ENCODE measurements at places on chromosomes 2 and 18.

- peak; percentile 95 for DNase-seq
These were observed 93.0 kb downstream of the COL6A3 start for GRCh38 chr2:237320801-237321560.

DNA sequence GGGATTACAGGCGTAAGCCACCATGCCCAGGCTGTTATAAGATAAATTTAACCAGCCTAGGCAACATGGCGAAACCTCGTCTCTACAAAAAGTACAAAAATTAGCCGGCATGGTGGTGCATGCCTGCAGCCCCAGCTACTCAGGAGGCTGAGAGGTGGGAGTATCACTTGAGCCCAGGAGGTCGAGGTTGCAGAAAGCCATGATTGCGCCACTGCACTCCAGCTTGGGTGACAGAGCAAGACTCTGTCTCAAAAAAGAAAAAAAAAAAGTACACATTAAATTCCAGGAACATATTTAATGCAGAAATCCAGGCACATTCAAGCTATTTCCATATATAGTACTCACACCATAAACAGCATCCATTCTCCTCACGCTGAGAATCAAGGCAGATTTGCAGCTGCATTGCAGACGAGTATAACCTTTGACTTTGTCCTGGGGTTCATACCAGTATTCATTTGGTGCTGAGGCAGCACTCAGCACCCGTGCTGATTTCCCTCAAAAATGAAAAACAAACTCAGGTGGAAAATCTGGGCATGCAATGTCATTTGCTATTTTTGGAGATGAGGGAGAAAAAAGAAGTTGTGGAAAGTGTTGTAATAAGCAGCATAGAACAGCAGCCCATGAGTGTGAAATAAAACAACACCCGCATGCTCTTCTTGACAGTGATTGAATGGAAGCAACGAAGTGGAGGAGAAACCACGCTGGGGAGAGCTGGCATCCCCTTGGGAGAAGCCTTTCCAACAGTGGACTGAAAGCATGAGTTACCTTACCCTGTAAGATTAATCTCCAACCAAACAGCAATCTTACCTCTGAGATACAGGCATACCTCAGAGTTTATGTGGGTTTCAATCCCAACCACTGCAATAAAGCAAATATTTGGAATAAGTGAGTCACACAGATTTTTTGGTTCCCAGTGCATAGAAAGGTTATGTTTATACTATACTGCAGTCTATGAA is 46.8 kb upstream of the ANXA4 start:
- DNase-seq: no peak

DNA sequence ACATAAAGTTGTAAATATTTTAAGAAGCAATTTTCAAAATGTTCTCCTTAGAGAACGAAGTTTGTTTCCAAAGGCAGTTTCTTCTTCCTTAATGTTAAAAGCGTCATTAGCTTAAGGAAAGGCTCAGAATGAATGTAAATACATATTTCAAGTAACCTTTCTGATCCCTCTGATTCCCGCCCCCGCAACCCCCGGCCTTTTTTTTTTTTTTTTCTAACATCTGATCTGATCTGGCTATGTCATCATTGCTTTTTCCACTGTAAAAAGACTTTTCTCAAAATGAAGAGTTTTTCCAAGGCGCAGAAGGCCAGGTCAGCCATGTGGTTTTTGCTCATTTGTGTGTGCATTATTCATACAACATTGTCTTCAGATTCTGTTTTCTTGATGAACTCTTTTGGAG is 57.1 kb upstream of the MEIS1 start:
- no peak for DNase-seq

DNA sequence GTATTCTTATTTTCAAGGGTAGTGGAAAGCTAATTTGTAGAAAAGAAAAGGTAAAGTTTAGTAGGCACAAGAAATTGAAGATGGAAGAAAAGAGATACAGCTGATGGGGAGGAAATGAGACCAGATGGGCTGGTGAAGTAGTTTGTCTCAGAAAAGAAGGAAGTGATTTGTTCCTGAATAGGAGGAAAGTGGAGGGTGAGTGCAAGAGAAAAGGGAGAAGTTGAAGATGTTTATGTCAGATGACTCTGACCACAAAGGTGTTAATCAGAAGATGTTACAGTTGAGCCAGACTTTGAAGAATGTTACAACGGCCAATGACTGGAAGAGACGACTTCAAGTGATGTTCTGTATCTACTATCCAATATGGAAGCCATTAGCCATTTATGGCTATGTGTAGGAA is 21.2 kb downstream of the ZSCAN30 start:
- no peak for DNase-seq

DNA sequence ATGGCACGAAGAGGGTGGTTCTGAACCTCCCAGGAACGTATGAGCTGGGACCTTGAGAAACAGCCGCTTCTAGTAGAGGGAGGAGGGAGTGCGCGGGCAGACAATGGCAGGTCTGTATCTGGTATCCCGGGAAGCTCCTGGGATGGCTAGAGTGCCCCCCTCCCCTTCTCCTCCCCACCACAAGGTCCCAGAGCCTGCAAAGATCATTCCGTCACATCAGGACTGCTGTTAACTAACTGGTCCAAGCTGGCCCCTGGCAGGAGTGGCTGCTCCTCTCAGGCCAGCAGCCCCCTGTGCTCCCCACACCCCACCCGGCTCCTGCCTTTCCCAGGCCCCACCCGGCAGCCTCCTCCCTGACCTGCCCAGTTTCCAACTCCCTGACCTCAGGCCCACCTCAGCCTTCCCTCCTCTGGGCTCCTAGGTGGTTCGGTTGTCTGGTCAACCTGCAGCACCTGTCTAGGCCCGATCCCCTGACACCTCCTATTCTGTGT is 75.0 kb downstream of the TPO start:
- peak; percentile 72 for DNase-seq

DNA sequence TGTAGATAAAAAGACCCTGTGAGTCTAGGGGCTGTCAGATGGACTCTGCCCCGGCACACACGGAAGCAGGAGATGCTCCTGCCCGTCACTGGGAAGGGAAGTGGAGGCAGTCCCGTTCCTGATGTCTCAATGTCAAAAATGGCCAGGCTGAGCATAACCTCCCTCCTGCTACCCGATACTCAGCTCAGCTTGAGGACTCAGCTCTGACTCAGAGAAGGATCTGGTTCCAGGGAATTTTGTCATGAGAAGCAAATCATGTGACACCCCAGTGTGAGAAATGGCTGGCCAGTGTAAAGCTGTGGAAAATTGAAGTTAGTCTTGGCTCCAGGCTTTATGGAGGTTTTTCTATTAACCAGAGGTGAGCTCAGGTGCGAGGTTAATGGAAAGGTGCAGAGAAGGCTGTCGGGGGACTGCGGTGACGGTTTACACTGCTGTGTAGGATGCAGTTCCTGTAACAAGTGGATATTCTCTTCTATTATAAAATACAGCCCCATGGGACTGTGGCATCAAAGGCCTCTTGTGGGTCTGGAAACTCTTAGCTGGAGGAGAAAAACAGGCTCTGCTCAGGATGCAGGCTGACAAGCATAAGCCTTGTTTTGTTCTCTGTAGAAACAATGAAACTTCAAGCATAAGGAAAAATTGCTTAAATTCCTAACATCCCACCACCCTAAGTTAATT is 24.7 kb upstream of the AGAP1 start:
- DNase-seq: no peak

Measured in posterior vena cava (tissue), 2 donors.